SK-MEL-5 (cell line): ENCODE measurements at places on chromosomes 3 and 15.
A peak's percentile ranks its signal among the peaks of the same experiment; 100 is the strongest.

GRCh38 chr15:64774629-64775493, 528 bp downstream of the RBPMS2 start:
- DNase-seq: no peak

DNA sequence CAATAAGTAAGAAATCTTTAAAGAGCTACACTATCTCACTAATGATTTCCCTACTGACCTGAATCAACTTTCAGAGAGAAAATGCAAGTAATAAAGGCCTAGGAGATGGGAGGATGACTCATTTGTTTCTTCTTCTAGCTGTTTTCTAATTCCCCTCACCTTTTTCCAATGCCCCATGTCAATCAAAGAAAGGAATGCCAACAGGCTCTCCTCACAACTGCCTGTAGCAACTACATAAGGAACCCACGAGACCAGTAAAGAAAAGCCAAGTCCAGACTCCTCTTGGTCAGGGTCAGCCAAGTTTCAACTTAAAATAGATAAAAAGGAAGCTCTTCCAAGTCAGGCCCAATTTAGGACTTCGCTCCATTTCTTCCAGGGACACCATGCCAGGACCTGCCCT, 201.9 kb downstream of the TNIK start:
- no peak for DNase-seq

GRCh38 chr3:169400205-169400604, 263.3 kb downstream of the MECOM start:
- DNase-seq: no peak

DNA sequence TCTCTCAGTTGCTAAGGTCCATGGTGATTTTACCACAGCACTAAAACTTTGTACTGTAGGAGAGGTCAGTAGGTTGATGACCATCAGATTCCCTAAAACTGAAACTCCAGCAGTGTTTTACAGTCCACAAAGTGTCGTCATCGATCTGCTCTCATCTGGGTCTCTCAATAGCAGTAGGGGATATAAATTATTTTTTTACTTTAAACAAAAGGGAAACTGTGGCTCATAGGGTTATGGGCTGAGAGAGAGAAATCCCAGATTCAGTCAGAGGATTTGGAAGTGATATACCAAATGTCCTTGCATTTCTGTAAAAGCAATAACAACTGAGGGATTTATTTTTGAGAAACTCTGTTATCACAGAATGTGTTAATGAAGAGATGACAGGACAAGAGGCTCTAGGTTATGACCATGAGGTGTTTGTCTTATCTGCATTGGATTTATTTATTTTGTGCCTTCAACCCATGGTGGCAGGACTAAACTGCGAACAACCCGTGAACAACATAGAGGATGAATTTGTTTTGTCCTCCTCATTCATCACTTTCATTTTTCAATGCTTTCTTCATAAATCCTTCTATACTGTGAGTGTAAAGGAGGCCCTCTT, 869.7 kb downstream of the OTOL1 start:
- no peak for DNase-seq

DNA sequence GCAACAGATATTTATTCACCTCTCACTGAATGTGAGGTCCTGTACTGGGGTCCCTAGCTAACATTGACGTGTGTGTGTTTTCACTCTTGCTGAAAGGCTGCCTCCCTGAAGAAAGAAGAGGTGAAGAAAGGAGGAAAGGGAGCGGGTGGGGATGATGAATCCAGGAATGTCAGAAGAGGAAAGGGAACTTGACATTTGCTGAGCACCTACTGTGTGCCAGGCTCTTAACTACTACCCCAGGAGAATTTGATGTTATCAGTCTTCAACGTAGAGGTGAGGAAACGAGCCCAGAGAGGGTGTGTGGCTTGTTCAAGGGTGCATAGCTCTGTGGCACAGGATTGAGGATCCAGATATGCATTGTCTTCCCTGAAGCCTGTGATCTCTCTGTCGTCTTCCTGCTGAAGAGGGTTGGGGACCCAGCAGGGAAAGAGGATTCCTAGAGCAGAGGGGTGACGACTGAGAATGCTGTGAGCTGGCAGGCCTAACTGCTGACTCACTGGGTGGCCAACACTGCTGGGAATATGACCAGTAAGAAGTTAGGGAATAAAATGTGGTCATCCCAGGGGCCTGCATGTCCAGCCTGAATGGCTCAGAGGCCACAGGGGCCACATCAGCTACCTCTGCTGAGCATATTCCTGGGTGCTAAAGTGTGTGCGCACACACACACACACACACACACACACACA, 6.6 kb upstream of the ATP2B2 start:
- DNase-seq: no peak

- no peak for DNase-seq
These were observed 67.6 kb downstream of the DCLK3 start for GRCh38 chr3:36696799-36697198.

DNA sequence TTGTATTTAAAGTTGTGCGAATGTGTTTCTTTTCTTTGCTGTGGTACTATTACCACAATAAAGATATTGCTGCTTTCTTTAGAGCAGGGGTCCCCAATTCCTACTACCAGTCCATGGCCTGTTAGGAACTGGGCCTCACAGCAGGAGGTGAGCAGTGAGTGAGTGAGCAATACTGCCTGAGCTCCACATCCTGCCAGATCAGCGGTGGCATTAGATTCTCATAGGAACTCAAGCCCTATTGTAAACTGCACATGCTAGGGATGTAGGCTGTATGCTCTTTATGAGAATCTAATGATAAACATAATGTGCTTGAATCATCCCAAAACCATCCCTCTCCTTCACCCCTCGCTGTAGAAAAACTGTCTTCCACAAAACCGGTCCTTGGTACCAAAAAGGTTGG, 41.6 kb downstream of the DMXL2 start:
- no peak for DNase-seq

GRCh38 chr3:25582242-25582641, 82.5 kb downstream of the TOP2B start:
- peak; percentile 74 for DNase-seq

DNA sequence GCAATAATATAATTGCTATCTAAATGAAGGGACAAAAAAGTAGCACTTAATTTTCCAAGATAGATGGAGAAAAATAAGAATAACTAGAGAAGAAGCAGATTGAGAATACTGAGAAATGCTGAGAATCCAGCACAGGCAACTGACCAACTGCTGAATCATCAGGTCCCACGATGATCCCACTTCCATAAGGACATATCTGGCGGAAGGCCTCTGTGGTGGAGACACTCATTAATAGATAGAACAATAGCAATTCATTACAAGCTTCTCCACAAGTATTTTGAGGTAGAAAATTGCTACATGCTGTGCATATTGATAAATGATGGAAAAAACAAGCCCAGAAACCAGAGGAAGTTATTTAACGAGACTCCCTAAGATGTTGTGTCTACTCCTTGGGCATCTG, 105.9 kb downstream of the DUT start:
- DNase-seq: no peak

GRCh38 chr15:95440712-95441111, 889.8 kb upstream of the NR2F2 start:
- no peak for DNase-seq

DNA sequence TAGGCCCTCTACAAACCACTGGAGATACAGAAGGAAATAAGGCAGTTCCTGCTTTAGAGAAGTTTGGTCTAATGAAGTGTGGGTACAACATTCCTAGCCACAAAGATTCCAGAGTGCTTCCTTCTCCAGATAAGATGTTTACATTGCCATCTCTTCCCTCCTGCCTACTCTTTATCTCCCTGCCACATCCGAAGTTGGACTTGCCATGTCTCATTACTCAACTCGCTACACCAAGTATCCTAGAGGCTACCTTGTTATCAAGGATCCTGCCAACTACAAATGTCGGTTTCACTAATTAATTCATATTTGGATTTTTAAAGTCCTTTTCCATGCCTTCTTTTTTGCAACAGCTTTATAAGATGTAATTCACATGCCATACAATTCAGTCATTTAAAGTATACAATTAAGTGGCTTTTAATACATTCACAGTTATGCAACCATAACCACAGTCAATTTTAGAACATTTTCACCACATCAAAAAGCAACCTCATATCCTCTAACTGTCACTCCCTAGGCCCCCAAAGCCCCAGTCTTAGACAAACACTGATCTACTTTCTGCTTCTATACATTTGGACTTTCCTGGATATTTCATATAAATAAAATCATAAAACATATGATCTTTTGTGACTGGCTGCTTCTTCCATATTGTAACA, 53.7 kb upstream of the CSTA start:
- DNase-seq: no peak

DNA sequence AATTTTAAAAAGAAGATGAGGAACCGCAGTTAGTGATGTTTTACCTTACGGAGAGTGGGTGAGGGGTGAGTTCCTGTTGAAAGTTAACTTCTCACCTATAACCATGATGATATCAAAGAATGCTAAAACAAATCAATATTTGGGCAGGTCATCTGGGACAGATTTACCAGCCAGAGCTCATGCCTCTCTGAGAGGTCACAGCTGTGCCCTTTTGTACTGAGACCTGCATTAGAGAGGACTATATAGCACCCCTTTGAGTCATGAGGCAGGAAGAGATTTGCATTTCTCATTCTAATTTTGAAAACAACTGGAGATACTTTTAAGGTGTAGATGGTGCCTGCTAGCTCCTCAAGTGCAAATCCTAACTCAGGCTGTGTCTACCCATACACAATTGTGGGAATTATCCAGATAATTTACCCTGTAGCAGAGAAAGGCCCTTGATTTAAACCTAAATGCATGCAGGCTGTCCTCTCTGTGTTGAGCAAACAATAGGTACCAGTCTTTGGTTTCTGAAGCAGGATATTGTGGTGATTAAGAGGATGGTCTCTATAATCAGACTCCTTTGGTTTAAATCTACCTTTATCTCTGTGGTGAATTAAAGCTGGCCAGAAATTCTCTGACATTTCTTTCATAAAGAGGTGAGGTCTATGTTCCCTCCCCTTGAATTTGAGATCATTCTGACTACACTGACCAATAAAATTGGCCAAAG, 5.8 kb upstream of the TM4SF4 start:
- no peak for DNase-seq

DNA sequence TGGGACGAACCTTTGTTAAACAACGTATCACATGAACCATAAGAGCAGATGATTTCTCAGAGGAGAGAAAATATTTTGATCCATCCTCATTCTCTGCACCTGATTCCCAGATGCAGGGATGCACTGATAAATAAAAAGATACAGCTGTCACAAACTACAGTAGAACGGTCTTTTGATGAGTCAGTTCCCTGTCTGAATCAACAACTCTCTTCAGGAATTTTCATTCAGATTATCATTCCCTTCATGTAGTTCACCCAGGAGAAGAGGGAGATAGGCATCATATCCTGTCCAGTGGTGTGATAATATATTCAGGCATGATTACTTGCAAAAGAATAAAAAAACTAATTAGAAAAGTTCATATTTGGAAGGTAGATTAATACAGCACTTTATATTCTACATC, 521.5 kb downstream of the PYDC2 start:
- no peak for DNase-seq

DNA sequence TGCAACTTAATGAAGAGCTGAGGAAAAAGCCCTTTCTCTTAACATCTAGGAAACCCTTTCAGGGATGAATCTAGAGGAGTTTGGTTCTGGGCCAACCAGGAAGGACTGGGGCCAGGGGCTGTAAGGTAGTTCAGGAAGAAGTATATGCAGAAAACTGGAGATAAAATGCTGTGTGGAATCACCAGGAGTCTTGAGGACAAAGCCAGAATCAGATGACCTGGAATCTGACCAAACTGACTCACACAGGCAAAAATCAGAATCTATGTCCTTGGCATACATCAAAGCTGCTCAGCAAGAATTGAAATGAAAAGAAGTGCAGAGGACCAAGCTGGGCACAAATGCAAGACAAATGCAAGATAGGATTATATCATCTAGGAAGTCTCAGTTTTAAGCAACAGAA, 59.4 kb upstream of the ATP2C1 start:
- no peak for DNase-seq

GRCh38 chr15:89356634-89357298, 22.1 kb upstream of the POLG start:
- peak; percentile 48 for DNase-seq

GRCh38 chr3:157107644-157108133, 52.3 kb downstream of the CCNL1 start:
- no peak for DNase-seq

DNA sequence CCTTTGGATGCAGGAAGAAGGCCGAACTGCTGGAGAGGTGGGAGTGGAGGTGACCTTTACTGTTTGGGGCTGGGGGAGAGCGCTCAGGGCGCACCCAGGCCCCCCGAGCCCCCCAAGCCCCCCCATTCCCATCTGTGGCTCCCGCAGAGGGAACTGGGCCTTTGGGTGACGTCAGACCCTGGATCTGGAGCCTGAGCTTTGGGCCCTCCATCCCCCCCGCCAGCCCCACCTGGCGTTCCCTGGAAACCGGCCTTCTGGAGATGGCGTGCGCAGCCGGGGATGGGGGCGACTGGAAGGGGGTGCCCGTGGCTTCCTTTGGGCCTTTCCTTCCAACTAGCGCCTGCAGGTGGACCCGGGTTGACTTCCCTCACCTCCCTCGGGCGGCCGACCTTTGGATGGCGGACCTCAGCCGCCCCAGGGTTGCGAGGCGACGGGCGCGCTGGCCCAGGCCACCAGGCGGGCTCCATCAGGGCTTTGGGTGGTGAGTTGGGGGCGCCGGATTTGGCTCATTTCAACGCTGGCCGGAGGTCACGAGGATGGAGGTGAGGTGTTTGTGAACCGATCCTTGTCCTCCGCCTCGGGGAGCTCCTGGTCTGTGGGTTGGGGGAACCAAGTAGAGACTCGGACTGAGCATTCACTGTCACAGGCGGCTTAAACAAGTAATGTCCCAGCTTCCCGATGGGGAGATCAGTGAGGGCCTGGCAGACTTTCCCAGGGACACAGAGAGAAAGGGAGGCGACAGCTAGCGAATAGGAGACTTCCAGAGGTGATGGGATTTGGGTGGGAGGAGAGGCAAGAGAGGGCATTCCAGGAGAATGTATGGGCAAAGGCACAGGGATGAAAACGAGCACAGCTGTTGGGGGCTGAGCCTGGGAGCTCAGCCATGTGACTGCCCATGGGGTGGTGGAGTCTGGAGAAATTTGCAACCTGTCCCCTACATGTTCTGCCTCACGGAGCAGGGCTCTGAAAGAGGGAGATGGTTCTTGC, 709 bp downstream of the SCAMP5 start:
- no peak for DNase-seq

GRCh38 chr3:39989746-39990145, 180.3 kb downstream of the MYRIP start:
- no peak for DNase-seq

DNA sequence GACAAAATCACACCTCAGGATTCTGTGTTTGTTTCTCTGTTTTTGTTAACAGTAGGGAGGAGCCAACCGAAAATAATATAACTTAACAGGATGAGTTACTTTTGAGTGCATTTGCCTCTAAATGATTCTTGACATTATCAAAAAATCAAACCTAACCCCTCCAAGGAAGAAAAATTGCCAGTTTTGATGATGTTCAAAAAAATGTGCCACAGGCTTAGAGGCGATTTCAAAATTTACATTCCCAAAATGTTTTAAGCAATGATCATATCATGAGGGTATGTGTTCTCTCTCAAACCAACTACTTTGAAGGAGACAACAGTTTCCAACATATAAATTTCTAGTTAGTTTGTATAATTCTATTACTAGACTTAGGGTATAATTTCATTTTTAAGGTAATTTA, 6.7 kb downstream of the VGLL3 start:
- DNase-seq: no peak
